MCF 10A (cell line): ENCODE measurements at places on chromosomes 7 and 10. TPM values are rescaled to one million over a fixed set of nuclear protein-coding genes. Genes with fewer than 3 reads are reported as not detected.

- no peak for DNase-seq
Observed at GRCh38 chr7:9962742-9963141, 1010.9 kb upstream of the PHF14 start.

DNA sequence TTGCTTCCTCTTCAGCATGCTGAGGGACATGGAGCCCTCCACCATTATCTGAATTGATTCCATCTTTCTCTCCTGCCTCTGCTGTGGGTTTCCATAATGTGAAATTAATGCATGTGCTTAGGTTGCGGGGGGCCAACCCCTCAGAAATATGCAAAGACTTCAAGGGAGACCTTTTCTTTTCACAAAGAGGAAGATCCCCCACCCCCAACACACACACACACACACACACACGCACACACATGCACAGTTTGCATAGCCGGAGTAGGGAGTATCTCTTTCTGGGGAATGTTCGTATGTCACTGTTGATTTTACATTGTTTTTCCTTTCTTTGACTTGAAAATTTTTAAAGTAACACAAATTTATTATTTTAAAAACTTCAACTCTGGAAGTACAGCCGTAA lies 193.5 kb downstream of the MGMT start:
- DNase-seq, result no peak

DNA sequence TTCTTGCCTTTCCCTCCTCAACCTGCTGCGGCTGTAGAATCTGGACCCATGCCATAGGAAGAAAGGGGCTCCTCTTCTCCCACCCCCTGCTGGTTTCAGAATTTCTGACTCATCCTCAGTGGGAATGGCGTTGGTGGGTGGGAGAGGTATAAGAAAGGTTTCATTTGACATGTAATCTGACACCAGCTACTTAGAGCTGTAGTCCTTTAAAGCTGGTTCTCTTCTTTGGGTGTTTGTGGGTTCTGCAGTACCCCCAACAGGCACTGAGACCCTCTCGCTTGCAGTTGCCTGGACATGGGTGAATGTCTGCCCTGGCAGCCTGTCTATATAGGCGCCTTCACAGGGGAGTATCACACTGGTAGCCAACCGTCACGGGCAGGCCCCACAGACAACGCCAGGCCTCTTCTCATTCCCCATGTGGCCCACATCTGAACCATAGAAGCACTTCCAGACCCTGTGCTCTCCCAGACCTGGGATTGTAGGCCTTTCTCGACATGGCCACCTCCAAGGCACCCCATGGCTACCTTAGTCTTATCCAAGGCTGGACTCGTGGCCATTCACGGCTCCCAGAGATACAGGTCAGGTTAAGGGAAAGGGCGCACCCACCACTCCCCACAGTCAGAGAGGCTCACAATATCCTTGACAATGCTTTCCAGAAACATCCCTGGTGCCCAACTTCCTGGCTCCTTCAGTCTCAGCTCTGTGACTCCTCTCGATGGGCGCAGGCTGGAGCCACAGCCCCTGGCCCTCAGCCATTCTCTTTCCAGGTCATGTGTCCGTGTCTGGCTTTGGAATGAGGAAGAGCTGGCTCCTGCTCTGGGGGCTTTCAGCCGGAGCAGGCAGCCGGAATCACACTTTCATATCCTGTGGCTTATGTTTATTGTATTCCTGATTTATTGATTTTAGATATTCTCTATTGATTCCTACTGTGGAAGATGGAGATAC lies 17.5 kb downstream of the ZNF862 start:
- DNase-seq, result peak; percentile 94

DNA sequence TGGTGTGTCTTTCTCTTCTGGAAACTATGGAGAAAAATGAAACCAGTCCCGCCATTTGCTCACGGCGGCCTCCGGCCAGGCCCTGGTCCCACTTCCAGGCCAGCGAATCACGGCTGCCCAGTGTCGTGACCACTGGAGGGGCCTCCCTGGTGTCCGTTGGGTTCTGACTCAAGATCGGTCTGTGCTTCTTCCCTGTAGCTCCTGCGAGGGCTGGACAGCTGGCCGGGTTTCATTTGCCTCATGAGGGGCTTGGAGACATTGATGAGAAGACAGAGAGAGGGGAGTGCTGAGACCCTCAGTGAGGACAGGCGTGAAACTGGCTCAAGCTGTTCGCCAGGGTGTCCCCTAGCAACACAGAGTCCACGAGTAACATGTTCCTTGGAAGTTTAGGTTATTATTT lies 108.6 kb downstream of the ADARB2 start:
- DNase-seq, result no peak

CYP26A1 gene
- not detected in 2 replicates for total RNA-seq

VIPR2 gene
- total RNA-seq, result not detected in 2 replicates

PBLD gene
- total RNA-seq, result 5.6 and 5.7 TPM in 2 replicates
